ENCODE measurements at places on chromosomes 1 and 21. TPM values are rescaled to one million over a fixed set of nuclear protein-coding genes. Genes with fewer than 3 reads are reported as not detected.

CITED4 gene
- total RNA-seq, result 3.6 TPM

WNT4 gene
- total RNA-seq, result not detected

GSTM5 gene
- total RNA-seq, result 13.0 TPM

ADGRL4 gene
- total RNA-seq, result 139 TPM

PTPRC gene
- not detected for total RNA-seq

AGT gene
- 1.1 TPM for total RNA-seq

RNU1-1 gene
- 2,882 TPM for total RNA-seq

LCE1D gene
- not detected for total RNA-seq

MR1 gene
- total RNA-seq, result 21.6 TPM

LCE3E gene
- total RNA-seq, result not detected

S100A5 gene
- total RNA-seq, result not detected

KCNE2 gene
- not detected for total RNA-seq

NKAIN1 gene
- total RNA-seq, result 0.36 TPM

PCP4L1 gene
- not detected for total RNA-seq

TSPEAR gene
- total RNA-seq, result 0.08 TPM

TEDDM1 gene
- not detected for total RNA-seq

CYP4A22 gene
- not detected for total RNA-seq

COL24A1 gene
- total RNA-seq, result 0.27 TPM

CELA2B gene
- not detected for total RNA-seq

CYP4X1 gene
- 3.3 TPM for total RNA-seq

TEKT2 gene
- total RNA-seq, result 2.1 TPM

LCE2C gene
- total RNA-seq, result not detected

OR2T12 gene
- total RNA-seq, result not detected

PTGFR gene
- total RNA-seq, result 77.5 TPM

IGSF9 gene
- total RNA-seq, result not detected

VTCN1 gene
- total RNA-seq, result not detected

TAF12 gene
- total RNA-seq, result 26.2 TPM

HSPB7 gene
- 8.9 TPM for total RNA-seq

UMODL1 gene
- not detected for total RNA-seq

KRTAP13-2 gene
- total RNA-seq, result not detected

C8B gene
- total RNA-seq, result not detected

RO60 gene
- total RNA-seq, result 92.8 TPM

Data from fibroblast of the aortic adventitia (primary cell).